Heart right ventricle (tissue), 16 donors: ENCODE measurements at places on chromosomes 12 and 14.
A peak's percentile ranks its signal among the peaks of the same experiment; 100 is the strongest.

DNA sequence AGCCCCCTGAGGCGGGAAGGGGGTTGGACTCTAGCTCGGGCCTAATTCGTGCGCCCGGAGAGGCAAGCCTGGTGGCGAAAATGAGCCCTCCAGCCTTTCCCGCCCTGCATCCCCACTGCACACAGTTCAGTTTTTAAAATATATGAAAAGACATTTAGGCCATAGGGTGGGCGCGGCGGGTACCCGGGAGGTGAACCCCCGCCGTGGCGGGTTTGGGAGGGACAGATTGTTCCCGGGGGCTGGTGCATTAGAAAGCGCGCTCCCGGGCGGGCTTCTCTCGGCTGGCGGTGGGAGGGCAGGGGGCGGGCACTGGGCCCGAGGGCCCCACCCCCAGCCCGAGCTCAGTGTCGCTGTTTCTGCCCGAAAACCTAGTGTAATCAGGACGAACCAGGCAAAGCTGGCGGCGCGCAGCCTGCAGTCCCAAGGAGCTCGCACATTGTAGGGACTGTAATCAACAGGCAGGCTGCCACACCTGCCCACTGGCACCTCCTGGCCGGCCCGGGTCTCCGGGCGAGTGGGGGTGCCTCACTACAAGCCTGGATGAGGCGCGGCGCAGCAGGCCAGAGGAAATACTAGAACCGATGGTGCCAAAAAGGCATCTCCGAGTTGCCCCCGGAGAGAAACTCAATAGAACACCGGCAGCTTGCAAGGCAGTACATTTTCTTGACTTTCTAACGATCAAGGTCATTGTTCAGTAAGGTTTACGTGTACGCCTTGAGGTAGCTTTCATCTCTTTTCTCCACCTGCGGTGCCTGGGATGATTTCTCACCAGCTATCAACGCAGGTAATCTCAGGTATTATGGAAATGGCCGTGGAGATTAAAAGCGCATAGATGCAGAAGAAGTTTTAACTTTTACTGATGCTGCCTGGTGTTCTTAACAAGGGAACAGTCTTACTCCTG lies 764 bp upstream of the SPTB start:
- DNase-seq = peak; percentile 35

GRCh38 chr14:101716956-101717662 lies 44.4 kb upstream of the PPP2R5C start:
- no peak for DNase-seq

DNA sequence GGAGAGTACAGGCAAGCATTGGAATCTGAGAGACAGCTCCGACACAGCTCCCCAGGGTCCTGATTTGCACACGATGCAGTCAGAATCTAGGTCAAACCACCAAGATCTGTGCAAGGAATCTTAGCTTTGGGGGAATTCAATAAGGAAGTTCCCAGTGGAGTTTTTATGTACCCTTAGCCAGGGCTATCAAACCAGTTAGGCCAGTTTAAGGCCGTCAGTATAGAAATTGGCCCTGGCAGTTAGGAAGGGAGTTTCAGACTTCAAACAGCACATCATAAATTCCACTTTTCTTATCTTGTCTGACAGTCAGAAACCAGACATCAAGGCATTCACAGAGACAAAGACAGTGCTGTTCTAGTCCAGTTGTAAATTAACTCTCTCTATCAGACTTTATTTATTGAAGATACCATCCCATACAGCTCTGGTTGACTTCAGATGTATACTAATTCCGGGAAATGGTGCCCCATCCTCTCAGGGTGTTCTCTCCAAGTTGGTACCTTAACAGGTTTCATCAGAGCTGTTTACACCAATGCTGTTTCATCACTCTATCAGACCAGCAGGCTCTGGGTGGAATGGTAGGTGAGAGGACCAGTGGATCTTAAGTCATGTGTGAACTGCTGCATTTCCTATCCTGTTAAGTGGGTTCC lies 157.5 kb upstream of the ATF7IP start:
- DNase-seq = no peak

DNA sequence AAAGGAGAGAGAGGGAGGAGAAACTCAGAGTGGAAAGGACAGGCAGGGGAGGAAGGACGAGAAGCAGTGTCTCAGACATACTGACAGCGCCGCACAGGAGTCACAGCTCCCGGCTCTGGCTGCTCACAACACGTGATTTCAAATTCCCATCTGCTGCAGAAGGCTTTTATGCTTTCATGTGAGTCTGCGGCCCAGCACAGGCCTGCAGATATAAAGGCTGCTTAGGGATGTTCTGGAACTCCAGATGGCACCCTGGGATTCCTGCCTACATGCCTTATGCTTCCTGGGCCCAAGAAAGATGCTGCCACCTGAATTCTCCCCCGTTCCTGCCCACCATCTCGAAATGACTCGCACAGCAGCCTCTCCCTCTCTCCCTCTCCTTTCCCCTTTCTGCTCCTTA lies 89.6 kb downstream of the NUAK1 start:
- no peak for DNase-seq

- no peak for DNase-seq
These were observed 181.3 kb downstream of the CCDC59 start for GRCh38 chr12:82176761-82177490.

GRCh38 chr12:57078519-57079404 lies at the start of gene NEMP1:
NEMP1 (minus strand) TSS chr12:57078791; CDS start chr12:57078745, 46 bp downstream.
- peak; percentile 98 for DNase-seq

- DNase-seq = no peak
These were observed 57.6 kb downstream of the BRMS1L start for GRCh38 chr14:35883677-35884293.

DNA sequence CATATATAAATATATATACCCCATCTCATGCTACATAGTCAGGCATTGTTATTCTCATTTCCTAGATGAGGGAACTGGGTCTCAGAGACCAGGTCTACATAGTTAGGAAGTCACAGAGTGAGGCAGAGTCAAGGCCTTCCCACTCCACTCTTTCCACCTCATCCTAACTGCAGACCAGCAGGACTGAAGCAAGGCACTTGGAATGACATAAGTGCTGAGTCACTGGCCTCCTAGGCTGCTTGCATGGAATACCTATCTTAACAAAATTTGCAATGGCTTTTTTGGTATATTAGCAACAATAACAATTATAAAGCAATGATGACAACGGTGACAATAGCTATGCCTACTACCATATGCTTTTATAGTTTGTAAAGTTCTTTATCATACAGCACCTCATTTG lies 5.4 kb upstream of the ANO4 start:
- DNase-seq = no peak

- no peak for DNase-seq
These were observed 88.6 kb downstream of the NINJ2 start for GRCh38 chr12:574475-575128.

- DNase-seq = no peak
These were observed 106.4 kb upstream of the C14orf180 start for GRCh38 chr14:104473244-104473565.

DNA sequence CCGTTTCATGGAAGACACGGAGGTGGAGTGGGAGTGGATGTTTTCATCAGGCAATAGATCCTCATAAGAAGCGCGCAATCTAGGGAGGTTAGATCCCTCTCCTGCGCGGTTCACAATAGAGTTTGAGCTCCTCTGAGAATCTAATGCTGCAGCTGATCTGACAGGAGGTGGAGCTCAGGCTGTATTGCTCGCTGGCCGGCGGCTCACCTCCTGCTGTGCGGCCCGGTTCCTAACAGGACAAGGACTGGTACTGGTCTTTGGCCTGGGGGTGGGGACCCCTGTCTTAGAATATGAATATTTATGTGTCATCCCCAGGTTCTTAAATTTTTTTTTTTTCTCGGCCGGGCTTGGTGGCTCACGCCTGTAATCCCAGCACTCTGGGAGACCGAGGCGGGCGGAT lies 36.7 kb downstream of the PRICKLE1 start:
- DNase-seq = no peak

DNA sequence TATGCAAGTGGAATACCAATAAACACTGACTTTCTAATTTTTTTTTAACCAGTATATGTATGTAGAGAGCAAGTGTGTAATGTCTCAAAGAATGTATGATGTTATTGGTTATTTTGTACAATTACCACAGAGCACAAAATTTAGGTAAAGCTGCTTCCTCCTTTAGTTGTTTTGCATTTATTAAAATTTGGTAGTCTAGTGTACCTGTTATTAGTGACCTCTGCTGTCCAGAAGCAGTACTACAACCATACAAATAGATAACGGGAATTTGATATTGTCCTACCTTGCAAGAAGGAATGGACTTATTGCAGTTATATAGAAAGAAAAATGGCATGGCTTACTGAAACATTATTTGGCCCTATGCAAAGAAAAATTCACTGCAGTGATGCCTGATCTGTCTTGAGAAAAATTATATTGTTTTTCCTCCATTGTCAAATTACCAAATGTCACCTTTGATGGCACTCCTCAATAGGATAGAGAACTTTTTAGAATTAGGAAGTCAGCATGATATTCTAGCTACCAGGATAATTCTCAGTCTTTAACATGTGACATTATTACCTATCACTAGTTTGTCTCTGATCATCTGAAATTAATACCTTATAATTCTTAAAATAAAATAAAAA lies 153.9 kb upstream of the RMST start:
- DNase-seq = no peak

- no peak for DNase-seq
These were observed 72.2 kb downstream of the BORCS5 start for GRCh38 chr12:12428961-12429657.

- no peak for DNase-seq
These were observed 86.9 kb downstream of the NTF3 start for GRCh38 chr12:5518584-5519365.

GRCh38 chr12:58509116-58509885 lies 411.0 kb downstream of the LRIG3 start:
- no peak for DNase-seq

DNA sequence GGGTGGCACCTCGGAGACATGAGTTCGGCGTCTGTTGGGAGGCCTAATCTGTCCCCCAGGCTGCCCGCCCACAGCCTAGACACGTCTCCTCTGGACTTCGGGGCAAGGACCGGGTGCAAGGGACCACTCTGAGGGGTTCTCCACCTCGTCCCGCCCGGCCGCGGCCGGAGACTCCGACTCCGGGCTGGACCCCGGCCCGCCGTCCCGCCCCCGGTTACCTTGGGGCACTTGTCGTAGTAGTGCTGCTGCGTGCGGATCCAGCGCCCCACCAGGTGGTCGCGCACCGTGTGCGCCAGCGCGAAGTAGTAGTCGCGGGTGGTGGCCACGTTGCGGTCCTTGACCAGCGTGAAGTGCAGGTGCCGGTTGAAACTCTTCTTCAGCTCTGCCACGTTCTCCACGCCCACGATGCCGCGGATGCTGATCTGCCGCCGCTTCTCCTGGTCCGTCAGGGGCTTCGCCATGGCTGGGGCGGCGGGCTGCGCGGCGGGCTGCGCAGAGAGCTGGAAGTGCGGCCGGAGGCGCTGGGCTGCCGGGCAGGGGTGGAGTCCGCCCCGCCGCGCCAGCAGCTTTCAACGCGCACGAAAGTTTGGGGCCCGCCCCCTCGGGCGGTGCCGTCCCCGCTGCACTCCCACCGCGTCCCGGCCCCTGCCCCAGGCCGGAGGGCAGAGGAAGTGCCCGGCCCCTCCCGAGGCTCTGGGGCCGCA lies at the start of gene PYGL:
Gene PYGL, minus strand, starts transcription at position 541 of the 704 bp plus-strand sequence. Its CDS starts 80 bp downstream, at position 461.
- DNase-seq = peak; percentile 80

DNA sequence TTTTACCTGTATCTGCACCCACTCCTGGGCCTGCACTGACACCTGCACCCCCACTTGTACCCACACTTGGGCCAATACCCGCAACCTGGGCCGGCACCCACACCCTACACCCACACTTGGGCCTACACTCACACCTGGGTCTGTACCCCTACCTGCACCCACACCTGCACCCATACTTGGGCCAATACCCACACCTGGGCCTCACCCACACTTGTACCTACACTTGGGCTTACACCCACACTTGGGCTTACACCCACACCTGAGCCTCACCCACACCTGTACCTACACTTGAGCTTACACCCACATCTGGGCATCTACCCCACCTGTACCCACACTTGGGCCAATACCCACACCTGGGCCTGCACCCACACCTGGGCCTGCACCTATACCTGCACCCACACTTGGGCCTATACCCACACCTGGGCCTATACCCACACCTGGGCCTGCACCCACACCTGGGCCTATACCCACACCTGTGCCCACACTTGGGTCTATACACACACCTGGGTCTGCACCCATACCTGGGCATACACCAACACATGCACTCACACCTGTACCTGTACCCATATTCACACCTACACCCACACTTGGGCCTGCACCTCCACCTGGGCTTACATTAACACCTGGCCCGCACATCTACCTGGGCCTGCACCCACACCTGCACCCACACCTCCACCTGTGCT lies 39.2 kb downstream of the DAO start:
- no peak for DNase-seq

DNA sequence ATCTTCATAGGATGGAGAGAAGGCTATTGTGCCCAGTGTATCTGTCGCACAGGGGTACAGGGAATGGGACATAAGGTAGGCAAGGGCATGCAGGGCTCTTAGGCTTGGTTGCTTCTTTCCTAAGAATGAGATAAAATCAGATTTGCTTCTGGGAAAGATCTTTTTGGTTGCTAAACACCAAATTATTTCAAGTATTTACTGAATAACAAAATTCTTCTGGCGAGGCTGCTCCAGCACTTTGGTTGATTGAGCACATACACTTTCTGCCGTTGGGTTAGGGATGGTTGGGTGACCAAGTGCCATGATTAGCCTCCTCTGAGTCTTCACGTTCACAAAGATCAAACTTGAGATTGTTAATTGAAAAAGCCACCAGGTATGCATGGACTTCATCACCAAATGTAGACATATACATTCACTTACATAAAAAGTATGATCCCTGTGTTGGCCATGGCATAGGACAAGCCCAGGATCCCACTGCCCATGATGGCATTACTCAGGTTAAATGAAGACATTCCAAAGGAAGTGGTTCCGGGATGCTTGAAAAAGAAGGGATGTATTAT lies 38.2 kb downstream of the SLC38A4 start:
- no peak for DNase-seq

GRCh38 chr12:110501399-110501751 lies 536 bp downstream of the VPS29 start:
- no peak for DNase-seq

DNA sequence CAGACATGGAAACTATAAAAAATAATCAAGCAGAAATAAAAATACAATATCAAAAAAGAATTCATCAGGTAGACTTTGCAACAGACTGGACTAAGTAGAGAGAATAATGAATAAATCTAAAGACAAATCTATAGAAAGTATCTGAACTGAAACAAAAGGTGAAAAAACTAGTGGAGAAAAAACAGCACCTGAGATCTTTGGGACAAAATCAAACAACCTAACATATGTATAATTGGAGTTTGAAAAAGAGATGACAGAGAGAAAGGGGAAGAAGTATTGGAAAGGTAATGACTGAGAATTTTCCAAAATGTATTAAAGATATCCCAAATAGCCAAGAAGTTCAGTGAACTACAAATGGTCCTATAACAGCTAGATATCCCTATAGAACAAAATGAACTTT lies 245.4 kb downstream of the IPO8 start:
- no peak for DNase-seq

- DNase-seq = no peak
These were observed 157.7 kb downstream of the ADGRD1 start for GRCh38 chr12:131111446-131111845.

GRCh38 chr14:105485739-105486162 lies 935 bp upstream of the CRIP1 start:
- DNase-seq = peak; percentile 61
